CD8-positive, alpha-beta T cell (primary cell): ENCODE measurements at places on chromosomes 12 and 14.

- DNase-seq: no peak
Observed at GRCh38 chr14:77607741-77608302, 8.6 kb downstream of the SPTLC2 start.

GRCh38 chr14:36512585-36513003 is 7.4 kb downstream of the NKX2-1 start:
- DNase-seq: no peak

- no peak for DNase-seq
Observed at GRCh38 chr12:108783446-108783845, 52.1 kb upstream of the CORO1C start.

DNA sequence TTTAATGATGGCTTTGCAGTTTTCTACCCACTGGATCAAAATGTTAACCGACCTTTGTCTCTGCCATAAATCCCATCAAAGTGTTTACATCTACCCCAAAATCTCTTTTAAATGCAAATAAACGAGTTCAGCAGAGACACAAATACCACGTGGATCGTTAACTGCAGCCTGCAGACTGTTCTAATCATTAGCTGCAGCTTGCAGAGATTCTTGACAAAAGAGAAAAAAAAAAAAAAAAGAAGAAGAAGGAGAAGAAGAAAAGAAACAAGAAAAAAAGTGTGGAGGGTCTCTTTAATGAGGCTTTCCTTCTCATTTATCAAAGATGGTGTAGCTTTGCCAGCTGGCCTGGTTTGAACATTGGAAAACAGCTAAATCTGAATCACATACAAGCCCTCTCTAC is 275.7 kb downstream of the NEDD1 start:
- DNase-seq: no peak

GRCh38 chr12:48119834-48120195 is 651 bp downstream of the PFKM start:
- DNase-seq: no peak

DNA sequence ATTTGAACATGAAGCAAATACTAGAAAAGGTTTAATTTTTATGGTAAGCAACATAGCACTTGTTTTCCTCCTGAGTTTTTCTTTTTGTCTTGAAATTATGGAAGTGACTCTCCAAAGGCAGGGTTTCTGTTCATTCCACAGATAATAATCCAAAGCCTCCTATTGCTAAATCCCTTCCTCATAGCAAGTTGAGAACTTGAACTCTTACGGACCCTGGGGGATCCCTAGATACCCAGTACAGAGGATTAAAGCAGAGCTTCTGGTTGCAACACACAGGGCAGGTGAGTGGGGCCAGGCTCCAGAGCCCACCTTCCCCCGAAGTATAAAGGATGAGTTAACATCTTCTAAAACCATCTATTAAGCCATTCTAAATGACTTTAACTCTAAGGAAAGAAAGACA is 294.1 kb downstream of the RMST start:
- no peak for DNase-seq
